ENCODE measurements at places on chromosomes 2 and 18.

- DNase-seq: peak; percentile 12
These were observed 48.4 kb upstream of the APCDD1 start for GRCh38 chr18:10405816-10406663.

- no peak for DNase-seq
These were observed 10.6 kb downstream of the PTPRM start for GRCh38 chr18:7577706-7578105.

DNA sequence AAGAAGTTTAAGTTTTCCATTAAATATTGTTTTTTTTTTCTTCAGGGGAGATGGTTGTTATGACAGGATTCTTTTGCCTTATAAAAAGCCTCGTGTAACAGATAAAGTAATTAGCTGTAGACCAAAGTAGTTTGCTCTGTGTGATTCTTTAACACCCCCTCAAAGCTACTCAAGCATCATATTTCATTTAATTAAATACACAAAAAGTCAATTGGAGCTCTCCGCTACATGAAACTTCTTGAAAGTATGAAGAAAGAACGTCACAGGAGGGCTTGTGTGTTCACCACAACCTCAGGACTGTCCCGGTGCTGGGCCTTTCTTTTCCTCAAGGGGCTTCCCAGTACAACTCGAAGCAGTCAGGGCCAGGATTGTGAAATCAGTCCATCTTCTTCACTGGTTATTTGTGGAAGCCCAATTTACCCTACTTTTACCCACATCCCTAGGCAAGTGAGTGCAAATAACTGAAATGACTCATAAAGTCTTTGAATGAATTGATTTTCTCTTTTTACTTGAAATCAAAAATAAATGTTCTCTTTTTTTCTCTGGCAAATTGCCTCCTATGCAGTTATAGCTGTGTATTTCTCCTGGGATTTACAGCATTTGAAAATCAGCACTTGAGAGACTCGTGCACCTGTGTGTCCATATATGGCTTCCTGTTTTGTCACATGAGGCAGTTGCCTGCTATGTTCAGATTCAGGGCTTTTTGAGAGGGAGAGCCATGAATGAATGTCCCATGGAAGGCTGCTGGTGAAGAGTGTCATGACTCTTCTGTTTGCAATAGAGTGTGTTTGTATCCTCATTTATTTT, 48.6 kb downstream of the LINC00305 start:
- no peak for DNase-seq

- no peak for DNase-seq
These were observed 76.4 kb downstream of the AGAP1 start for GRCh38 chr2:235570256-235570655.

GRCh38 chr2:11743846-11744553, 2.4 kb upstream of the LPIN1 start:
- peak; percentile 76 for DNase-seq

DNA sequence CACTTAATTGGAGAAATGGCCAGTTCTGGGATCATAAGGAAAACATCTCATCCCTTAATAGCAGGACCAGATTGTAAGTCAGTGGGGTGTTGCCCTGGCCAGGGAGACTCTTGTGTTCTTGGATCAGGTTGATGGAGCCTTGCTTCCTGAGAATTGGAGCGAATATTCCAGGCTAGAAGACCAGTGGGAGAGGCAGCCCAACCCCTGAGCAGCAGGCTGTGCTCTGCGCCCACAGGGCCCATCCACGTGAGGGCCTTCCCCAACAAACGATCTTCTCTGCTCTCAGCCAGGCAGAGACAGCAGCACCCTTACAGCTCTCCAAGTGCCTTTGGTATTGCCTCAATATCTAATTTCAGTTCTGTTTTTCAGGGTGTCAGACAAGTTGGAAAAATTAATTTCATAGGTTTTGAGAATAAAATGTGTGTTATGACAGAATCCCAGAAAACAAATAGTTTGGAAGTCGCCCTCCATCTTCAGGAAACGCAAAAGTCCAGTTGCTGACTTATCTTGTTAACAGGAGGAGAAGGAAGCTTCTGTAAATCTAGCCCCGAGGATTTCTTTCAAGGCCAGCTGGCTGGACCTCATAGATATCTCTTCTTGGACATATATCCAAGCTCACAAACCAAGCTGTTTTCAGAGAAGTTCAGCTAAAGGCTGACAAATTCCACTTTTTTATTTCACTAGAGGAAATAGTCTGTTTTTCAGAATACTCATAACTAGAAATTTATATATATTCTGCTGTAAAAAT, 105.5 kb downstream of the COPS8 start:
- DNase-seq: no peak

DNA sequence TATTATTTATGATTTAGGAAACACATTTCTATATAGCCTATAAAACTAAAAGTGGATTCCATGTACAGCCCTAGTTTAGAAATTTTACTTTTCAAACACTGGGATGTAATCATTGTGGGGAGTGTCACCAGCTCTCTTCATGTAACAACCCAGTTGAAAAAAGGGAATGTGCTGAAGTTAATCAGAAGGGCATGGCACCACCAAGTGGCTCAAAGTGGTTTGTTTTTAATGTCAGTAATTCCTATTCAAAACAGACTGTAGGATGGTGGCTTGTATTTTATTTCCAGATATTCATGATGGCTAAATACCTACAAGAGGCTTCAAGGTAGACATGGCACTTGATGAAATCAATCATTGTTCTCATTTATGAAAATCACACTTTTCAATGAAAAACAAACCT, 58.1 kb upstream of the TMEM182 start:
- no peak for DNase-seq

DNA sequence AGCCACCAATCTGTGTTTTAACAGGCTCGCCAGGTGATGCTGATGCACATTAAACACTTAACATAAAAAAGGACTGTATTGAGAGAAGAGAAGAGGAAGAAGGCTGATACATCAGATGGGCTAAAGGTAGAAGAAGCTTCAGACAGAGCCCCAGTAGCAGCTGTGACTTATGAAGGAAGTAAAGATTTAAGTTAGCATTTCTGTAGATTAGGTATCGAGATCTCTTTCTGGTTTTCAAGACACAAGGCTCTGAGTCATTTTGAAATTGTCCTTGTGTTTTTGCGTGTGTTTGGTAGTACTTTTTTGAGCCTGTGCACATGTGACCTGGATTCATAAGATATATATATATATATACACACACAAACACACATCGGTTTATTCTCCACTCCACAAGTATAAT, 40.6 kb upstream of the GCFC2 start:
- DNase-seq: no peak

GRCh38 chr2:129233166-129233565, 746.3 kb upstream of the RAB6C start:
- no peak for DNase-seq

DNA sequence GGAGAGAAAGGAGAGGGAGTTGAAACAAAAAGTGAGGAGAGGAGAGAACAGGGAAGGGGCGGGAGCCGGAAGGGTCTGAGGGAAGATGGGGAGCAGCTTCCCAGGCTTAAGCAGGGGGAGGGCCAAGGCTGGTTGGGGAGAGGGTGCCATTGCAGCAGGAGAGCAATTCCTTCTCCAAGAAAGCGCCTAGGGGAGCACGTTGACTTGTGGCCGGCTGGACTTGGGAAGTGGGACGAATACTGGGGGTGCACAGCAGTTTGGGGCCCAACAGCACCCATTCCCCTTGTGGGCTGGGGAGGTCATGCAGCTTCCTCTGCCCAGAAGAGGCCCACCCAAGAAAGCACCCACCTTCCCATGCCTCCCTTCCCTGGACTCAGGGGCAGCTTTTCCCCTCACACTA, 9.6 kb downstream of the SIX3 start:
- no peak for DNase-seq

DNA sequence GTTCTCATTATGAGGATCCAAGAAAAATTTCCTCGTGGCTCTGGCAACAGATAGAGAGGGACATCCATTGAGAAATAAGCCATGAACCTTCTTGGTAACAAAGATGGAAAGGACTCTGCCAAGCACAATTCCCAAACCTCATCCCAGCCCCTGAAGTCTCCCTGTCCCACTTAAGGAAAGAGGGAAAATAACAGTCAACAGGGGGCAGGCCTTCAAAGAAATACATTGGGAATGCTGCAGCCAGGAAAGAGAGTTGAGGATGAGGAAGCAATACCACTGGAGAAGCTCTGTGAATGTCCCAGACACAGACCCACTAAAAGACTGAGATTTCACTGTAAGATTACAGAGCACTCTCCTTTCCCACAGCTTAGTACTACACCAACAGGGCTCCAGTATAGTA, 93.2 kb downstream of the CD226 start:
- no peak for DNase-seq

- DNase-seq: no peak
These were observed 21.7 kb upstream of the CXCR4 start for GRCh38 chr2:136139631-136140030.

DNA sequence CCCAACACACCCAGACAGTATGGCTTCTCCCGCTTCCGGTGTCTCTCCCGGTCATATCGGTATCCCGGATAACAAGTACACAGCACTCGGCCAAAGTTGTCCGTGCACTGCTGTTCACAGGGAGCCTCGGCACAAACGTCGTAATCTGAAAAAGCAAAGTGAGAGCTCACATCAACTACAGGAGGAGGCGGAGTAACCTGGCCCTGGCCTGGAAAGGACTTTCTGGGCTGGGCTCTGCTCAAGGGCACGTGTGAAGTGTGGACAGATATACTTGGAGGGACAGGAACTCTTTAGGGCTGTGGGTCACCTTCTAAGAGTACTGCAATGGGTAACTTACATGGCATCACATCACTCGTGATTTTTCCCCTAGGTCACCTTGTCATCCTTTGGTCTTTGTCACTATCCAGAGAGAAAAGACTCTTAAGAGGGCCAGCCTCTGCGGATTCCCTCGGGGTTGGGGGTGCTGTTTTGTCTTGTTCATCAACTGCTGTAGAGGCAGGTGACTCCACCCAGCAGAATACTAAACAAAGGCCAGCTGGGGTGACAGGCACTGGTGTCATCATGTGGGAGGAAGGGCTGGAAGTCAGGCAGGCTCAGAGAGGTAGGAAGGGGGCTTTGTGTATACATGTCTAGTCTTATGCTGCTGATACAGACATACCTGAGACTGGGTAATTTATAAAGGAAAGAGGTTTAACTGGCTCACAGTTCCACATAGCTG, 110.6 kb upstream of the LMAN1 start:
- DNase-seq: no peak

- DNase-seq: peak; percentile 51
These were observed 86.6 kb downstream of the MARCO start for GRCh38 chr2:119028327-119029174.

GRCh38 chr18:47574966-47575365, 323.5 kb upstream of the SKOR2 start:
- no peak for DNase-seq

Measured in nephron progenitor cell (in vitro differentiated cells).